ENCODE measurements at places on chromosomes 7 and 10.

DNA sequence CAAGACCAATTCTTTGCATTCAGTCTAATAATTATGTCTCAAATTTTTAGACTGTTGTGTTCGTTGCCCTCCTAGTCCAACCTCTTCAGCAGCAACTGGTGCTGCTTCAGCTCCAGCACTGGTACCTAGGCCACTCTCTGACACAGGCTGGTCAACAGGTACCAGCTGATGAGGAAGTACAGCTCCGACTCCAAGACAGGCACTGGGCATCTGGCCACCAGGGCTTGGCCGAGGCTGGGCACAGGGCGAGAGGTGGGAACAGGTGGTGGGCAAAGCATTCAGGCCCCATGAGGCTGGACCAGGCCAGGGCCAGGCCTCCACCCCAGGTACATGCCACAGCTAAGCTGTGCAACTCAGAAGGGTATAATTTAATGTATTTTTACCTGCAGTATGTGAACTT lies 151.5 kb upstream of the AGR3 start:
- no peak for DNase-seq

DNA sequence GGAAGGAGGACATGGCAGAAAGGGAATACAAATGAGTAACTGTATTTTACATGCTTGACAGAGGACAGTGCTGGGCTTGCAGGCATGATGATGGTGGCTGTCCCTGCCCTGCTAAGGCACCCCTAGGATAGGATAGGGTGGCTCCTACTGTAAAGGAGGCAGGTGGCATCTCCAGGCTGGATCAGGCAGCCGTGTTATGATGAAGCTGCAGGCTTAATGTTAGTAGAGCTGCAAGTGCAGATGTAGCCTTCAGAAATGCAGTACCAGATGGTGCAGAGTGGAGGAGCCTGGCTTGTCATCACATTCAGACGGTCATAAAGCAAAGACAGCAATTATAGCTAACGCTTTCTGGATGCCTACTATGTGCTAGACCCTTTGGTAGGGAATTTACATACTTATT lies 287.9 kb upstream of the PODXL start:
- no peak for DNase-seq

DNA sequence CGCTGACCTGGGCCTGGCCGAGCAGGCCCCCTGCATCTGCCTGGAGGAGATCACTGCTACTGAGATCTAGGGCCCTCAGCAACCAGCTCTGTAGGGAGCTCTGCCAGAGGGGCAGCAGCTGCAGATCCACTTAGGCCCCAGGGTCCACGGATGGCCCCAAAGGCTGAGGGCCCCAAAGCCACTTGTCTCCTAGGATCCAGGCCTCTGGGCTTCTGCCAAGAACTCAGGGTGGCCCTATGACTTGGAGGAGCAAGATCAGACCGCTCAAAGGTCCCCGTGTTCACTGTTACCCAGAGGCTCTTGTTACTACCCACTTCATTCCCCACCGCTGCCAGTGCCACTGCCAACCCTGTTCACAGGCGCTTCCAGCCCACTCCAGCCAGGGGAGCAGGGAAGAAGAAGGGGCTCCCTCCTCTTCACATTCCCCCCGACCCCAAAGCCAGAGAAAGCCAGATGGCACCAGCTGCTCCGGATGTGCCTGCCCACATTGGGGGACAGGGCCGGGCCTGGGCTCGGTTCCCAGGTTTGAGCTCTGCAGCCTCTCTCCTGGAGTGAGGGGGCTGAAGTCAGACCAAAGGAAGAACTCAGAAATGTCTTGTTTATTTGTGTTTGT lies 7.6 kb downstream of the LZTS2 start:
- no peak for DNase-seq

DNA sequence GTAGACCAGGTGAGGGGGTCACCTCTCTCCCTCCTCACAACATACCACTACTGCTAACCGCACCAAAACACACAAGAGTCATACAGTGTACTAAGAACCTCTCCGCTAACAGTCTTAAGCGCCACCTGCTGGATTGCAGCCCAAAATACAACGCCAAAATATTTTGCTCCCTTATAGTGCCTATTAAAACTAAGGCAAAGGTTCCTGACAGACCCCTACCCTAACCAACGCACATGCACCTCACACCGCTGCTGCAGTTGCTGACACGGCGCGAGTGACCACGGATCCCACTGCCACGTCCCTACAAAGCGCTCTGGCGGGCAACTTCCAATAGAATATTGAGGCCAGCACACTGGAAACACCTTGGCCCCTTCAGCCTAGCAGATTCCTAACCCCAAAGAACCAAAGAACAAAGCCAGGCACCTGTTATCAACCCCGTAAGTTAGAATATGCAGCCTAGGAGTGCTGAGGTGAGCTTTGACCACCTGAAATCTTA lies 563.6 kb upstream of the SEMA3D start:
- no peak for DNase-seq

DNA sequence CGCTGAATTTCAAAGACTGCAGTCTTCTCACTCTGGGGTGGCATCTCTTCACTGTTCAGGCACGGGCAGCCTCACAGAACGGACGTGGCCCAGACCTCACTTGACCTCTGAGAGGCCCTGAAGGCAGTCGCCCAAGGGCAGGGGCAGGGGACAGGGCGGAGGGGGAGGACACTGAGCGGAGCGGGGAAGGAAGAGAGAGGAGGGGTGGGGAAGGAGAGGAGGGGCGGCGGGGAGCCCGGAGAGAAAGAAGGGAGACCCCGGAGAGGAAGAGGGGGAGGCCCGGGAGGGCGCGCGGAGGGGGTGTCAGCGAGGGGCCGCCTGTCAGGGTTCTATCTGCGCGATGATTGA lies 58.7 kb upstream of the COMTD1 start:
- DNase-seq, result no peak

DNA sequence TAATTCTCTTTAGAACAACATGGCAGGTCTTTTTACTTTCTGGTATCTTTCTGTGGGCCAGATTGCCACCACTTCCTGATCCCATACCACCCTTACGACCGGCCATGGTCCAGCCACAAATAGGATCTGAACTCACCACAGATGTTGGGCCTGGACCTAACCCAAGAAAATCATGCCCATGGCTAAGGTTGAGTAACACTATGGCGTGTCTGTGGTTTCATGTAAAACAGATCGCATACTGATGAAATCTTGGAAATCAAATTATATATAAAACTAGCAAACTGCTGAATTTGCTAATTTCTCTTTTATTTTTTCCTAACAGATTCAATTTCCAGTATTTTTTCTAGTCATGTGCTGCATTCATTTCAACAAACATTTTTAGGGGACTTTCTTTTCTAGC lies 77.2 kb downstream of the CH25H start:
- no peak for DNase-seq

DNA sequence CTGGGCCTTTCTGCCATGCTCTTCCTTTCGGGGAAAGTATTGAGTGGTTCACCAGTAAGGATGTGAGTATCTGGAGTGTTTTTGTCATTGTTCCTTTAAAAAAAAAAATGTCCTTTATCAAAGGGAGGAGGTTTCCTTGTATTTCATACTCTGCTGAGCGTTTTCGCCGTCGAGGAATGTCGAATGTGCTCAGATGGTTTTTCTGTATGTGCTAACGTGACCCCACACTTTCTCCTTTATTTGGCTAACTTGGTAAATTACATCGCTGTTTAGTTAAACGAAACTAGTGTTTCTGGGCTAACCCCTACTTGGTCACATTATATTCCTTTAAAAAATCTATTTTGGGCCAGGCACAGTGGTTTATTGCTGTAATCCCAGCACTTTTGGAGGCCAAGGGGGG lies 45.9 kb downstream of the INPP5A start:
- DNase-seq, result no peak

DNA sequence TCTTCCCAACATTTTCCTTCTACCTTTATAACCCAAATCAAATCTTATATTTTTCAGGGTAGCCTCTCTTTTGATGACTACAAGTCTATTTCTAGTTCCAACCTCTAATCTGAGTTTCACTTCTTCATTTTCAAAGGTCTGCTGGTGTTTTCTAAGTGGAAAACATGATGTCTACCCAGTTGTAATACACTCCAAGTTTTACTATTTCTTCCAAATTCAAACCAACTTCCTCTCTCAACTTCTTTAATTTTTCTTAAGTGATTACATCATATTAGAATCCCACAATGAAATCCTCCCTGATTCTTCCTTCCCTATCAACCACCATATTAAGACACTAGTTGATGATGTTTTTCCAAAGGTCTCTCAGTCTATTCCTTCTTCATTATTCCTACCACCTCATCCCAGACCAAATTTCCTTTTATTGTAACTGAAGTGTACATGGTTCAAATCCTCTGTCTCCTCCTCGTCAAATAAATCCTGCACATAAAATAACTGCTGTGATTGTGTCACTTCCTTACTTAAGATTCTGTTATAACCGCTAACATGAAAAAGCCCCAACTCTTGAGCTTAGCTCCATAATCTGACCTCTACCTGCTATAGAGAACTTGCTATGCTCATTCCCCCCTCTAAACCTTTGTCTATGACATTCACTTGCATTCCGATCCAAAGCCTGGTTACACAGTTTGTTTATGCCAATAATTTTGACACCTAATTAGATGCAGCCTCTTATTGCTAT lies 12.7 kb downstream of the TAS2R38 start:
- no peak for DNase-seq

GRCh38 chr10:55631071-55631654 lies 729.9 kb downstream of the ZWINT start:
- DNase-seq, result no peak

DNA sequence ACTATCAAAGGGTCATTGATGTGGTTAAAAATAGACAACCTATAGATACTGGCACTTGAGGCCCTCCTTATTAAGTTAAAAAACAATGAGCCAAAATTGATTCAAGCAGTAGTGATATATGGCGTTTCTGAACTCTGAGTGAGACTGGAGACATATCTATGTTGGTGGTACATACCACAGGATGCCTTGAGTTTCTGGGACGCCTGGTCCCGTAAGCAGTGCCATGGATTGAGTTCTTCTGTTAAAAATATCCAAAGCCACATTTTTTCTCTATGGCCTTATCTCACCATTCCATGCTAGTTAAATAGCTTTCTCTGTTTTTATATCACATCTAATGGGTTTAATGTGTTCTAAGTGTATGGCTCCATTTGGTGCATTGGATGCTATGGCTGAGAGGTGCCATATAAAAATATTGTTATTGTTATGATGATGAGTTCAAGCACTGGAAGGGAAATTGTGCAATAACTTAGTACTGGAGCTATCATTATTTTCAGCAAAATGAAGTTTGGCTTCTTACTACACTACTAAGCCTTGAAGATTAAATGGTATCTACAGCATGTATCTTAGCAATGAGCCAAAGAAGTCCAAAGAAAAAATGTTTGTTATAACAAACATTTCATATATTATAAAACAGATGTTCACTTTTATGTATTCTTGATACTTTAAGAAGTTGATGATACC lies 713.9 kb downstream of the SUGCT start:
- DNase-seq, result no peak

DNA sequence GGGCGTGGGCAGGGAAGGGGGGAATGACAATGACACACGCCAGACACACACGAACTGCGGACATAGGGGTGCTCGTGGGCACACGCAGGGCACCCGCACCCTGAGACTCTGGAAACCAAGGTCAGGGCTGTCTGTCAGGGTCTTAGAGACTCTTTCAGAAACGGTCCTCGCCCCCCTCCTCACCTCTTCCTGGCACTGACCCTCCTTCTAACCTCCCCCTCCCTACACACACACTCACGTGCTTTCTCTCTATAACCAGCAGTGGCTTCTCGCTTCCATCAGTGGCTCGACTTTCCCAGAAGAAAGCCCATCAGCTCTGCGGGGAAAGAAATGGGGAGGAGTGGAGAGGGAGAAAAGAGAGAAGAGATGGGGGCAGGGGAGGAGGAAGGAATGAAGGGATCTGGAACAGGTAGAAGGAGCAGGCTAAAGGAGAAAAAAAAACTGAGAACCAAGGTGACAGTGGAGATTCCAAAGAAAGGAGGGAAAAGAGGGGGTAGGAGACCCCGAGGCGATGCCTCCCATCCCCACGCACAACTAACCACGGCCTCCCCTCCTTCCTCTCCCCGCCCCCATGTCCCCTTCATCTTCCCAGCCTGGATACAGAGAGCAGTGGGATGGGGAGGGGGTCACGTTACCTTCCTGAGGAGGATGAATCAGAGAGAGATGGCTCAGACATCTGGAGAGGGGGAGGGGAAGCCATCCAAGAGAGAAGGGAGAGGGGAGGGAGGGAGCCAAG lies 1.7 kb upstream of the VGF start:
- no peak for DNase-seq

DNA sequence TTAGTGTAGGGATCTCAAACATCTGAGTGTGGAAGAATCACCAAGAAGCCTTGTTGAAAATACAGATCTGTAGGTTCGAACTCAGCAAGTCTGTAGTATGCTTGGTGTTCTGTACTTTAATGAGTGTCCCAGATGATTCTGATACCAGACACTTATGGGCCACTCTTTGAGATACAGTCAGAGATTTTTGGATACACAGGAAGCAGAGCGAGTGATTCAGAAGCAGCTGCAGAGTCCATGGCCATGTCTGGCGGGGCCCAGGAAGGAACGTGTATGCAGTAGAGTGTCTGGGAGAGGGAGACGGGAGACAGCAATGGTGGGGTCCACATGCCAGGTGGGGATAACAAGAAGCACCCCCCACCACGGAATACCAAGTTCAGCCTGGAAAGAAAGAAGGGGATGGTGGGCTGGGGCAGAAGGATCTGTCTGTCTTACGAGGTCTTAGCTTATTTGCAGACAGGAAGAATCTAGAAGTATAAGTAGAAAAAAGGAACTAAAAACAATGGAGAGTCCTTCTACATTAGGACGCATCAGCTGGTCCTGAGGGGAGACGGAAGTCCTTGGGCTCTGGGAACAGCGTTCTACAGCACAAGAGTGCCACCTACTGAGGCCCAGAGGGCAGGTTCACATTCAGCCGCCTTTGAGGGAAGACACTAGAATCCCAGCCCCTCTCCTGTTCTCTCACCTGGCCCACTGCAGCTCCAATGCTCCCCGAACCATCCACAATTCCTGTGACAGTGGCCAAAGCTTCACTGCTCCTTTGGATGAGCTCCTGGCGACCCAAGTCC lies 55.4 kb downstream of the SLC37A3 start:
- DNase-seq, result no peak

GRCh38 chr7:977326-978048 lies 2.1 kb upstream of the COX19 start:
- DNase-seq, result no peak

GRCh38 chr7:112162142-112162766 lies 43.9 kb downstream of the DOCK4 start:
- no peak for DNase-seq

DNA sequence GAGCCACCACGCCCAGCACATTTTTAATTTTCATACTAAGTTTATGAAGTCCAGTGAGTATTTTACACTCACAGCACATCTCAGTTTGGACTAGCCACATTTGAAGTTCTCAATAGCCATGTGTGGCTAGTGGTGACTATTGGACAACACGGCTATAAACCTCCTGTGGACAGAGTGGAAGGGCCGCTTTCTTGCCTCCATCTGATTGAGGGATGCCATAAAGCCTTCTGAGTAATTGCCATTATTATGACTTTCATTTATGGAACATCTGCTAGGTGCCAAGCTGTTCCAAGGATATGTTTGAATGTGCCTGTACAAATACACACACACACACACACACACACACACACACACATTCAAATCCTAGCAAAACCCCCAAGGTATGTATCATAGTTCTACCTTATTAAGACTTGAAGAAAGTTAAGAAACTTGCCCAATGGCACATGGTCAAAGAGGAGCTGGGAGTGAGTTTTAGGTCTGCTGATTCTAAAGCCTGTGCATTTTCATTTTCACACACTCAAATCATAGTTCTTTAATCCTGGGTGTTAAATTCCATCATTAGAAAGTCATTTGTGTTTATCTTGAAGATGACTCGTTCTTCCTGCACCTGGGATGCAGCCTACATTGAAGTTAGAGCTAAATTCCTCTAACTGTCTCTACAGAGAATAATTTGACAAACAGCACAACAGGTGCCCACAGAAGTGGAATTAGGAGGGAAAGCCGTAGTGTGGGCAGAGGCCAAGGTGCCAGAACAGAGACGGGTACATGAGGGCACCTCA lies 143.3 kb downstream of the PKD1L1 start:
- DNase-seq, result no peak
